DMS79 treated with DMSO at 0.1 percent for 48 hours (cell line): ENCODE measurements at places on chromosomes 3 and 15.

DNA sequence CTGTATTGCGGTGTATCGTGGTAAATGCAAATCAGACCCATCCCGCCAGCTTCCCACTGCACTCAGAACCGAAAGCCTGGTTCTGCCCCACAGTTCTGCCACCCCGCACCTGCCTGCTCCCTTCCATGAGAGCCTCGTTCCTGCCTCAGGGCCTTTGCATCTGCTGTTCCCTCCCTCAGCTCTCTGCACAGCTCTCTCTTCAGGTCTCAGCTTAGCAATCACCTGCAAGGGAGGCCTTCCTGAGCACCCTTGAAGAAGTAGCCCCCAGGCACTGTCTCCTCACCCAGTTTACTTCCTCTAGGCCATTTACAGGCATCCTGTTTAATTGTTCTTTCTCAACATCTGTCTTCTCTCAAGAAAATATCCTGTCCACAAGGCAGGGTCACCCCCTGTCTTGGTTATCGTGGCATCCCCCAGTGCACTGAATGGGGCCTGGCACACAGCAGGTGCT is 13.3 kb upstream of the IQSEC1 start:
- DNase-seq, result no peak

DNA sequence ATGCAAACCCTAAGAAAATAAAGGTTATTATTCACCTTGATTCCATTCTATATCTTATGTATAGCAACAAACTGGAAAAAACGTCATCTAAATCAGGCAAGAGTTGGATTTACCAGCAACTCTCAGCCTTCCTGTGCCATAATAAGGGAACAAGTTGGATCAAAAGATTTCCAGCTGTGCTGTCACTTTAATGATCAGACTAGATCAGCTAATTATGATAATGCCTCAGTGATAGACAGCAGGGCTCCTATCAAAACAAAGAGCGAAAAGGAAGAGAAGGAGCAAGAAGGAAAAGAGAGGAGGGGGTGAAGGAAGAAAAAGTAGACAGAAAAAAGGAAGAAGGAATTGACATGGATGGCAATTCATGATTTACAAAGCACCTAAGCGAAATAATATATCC is 36.7 kb upstream of the BCL6 start:
- no peak for DNase-seq

DNA sequence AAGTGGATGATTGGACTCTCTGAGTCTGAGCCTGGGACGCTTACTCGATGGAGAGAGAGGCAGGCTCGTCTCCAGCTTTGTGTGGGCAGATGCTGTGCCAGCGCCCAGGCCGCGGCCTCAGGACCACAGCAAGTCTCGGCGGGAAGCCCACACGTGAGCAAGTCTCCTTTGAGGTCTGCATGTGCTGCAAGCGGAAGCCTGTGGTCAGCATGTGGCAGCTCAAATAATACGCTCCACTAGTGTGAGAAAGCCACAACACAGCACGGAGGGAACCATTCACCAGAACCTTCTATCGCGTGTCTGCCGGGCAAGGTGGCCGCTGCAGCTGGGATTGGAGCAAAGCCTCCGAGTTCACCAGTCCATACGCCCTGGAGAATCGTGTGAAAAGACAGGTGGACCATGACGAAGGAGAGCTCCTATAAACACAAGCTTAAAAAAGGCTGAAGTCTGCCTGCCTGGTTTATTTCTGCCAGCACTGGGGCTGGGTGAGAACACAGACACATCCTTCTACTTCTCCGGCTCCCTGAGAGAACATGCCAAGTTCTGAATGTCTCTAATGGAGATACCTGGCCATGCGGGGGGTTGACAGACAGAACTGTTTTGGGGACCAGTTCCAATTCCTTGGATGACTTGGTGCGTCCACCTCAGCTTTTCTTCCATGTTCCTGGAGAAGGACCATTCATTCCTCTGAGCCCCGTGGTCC is 82.0 kb upstream of the LRIG1 start:
- no peak for DNase-seq

DNA sequence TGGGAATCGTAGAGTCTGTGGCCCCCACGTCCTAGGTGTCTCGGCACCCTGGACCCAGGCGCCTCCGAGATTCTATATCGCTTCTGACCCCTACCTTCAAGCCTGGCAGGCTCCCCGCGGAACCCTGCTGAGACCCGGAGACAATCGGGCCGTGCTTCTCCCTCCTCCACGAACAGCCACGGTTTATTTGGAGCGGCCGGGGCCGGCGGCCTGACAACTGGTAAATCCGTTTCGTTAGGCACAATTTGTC is 1.4 kb downstream of the GATA2 start:
- DNase-seq, result no peak

DNA sequence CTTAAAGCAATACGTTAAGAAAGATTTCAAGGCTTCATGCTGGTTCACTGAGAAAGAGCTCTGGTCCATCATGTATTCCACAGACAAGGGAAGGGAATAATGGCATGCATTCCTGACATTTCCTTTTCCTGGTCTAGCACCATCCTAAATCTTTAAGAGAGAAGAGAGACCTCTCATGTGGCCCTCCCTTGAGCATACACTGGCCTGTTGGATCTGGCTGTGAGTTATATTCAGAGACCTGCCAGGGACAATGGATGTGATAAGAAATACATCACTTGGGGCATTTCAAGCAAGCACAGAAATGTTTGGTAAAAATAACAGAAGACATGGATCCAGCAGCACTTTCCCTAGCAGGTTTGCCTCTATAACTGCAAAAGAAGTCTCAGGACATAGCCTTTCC is 507.8 kb downstream of the NLGN1 start:
- DNase-seq, result no peak

DNA sequence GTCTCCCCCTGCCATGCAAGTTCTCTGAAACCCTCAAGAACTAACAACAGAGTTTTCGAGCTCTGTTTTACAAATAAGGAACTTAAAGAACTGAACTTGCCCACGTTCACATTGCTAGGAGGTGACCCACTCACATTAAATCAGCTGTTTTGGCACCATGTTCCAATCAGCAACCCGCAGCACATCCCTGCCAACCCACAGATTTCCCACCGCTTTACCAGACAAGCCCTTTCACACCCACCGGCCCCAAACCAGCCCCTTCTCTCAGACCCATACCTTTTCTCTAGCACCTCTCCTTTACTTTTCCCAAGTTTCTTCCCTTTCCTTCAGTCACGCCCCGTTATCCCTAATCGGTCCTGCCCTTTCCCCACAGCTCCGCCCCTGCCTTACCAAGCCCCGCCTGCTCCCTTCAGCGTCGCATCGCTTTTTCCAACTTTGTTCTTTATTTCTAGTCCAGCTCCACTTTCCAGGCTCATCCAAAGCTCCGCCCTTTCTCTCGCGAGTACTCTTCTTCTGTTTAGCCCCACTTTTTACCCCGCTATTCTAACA is 804 bp upstream of the BRPF1 start:
- DNase-seq, result no peak

- DNase-seq, result no peak
These were observed 185.6 kb upstream of the SYNPR start for GRCh38 chr3:63092515-63092914.

DNA sequence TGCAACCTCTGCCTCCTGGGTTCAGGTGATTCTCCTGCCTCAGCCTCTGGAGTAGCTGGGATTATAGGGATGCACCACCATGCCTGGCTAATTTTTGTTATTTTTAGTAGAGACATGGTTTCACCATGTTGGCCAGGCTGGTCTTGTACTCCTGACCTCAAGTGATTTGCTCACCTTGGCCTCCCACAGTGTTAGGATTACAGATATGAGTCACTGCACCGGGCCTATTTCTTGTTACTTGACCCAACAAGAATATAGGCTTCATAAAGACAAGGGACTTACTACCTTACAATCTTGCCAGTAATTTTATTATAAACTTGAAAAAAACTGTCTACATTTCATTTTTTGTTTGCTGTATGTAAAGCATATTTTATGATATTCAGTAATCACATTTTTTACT is 21.4 kb upstream of the ZBTB47 start:
- no peak for DNase-seq

DNA sequence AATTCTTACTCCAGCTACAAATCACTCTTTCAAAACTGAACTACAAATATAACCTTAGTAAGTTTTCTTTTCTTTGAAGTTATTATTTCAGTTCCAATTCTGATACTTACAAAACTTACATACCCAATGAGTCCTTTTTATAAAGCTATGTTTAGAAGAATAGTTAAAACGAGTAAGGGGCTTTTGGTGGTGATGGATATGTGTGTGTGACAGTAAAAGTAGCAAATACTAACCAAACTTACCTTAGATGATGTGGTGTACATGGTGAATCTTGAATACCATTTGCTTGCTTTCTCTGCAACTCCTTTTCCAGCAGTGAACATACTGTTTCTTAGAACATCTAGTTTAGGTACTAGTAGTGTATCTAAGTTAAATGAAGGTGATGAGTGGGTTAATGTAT is 68.4 kb downstream of the SLC24A1 start:
- DNase-seq, result no peak

DNA sequence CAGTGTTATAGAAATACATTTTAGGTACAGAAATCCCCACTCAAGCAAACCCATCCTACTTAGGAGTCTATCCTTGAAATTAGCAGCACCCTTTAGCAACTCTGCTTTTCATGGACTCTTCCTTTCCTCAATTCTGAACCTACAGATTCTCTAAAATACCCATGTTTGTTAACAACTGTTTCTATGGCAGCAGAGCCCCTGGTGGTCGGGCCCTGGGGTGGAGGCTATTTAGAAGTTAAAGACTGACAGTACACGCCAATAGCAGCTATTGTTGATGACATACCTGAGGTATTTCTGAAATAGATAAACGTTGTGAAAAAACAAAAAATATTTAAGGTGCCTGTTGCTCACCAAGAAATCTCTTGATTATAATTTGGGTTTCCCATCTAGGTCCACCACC is 23.4 kb upstream of the NRG4 start:
- no peak for DNase-seq

- DNase-seq, result no peak
These were observed 121.9 kb downstream of the ATP10A start for GRCh38 chr15:25741256-25741580.

- no peak for DNase-seq
These were observed 205.8 kb downstream of the TJP1 start for GRCh38 chr15:29616512-29616911.

GRCh38 chr3:58751882-58752567 is 85.5 kb upstream of the FAM3D start:
- no peak for DNase-seq

DNA sequence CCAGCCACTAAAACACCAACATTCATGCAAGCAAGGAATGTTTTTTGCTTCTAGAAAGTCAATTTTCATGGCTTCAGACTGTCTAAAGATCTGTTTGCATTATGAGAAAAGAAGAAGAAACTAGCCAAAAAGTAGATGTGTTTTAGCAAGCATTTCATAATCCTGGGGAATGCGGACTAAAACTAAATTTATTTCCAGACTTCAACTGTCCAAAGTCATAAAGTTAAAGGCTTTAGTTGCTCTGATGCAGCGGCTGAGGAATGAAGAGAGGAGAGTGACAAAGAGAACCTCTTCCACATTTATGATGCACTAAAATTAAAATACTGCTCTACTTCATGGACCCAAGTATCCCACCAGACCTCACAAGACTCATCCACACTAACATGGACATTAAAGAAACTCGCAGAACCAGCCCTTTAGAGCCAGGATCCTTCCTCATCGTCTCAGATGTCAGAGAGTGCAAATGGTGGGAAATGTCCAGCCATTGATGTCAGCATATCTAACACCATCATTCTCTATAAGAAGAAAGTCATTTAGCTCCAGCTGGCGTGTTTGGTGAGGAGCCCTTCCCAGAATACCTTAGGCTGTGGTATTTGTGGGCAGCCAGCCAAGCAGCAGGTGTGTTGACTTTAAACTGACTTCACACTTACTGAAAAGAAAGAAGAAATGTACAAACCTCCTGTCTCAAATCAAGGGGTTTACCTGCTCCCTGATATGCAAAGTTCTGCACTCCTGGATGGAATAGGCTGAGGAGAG is 17.4 kb downstream of the FYCO1 start:
- DNase-seq, result peak; percentile 70

DNA sequence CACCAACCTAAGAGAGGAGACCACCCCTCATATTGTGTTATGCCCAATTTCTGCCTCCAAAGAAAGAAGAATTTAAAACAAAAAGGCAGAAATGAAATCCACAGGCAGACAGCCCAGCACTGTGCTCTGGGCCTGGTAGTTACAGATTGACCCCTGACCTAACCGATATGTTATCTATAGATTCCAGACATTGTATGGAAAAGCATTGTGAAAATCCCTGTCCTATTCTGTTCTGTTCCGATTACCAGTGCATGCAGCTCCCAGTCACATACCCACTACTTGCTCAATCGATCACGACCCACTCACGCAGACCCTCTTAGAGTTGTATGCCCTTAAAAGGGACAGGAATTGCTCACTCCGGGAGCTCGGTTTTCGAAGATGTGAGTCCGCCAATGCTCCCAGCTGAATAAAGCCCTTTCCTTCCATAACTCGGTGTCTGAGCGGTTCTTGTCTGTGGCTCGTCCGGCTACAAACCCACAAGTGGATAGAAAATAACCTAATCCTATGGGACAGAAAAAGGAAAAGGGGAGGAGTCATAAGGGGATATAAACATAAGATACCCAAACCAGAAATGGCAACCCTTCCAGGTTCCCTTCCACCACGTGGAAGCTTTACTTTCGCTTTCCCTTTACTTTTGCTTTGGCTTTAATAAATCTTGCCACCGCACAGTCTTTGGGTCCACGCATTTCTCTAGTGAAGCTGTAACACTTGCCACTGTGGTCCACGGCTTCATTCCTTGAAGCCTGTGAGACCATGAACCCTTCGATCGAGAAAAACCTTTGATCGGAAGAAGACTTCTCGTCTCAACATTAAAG is 1.7 kb upstream of the CFAP91 start:
- no peak for DNase-seq

GRCh38 chr3:5520237-5520636 is 332.7 kb downstream of the EDEM1 start:
- DNase-seq, result no peak
